Fibroblast of skin of right quadriceps (primary cell): ENCODE measurements at places on chromosomes 3 and 15.

- DNase-seq = peak; percentile 77
Measured at GRCh38 chr3:54960701-54961100, 32.8 kb upstream of the LRTM1 start.

GRCh38 chr15:43776101-43776717, 557 bp downstream of the ELL3 start:
- no peak for DNase-seq

- no peak for DNase-seq
Measured at GRCh38 chr15:69395460-69395859, 18.7 kb upstream of the KIF23 start.

DNA sequence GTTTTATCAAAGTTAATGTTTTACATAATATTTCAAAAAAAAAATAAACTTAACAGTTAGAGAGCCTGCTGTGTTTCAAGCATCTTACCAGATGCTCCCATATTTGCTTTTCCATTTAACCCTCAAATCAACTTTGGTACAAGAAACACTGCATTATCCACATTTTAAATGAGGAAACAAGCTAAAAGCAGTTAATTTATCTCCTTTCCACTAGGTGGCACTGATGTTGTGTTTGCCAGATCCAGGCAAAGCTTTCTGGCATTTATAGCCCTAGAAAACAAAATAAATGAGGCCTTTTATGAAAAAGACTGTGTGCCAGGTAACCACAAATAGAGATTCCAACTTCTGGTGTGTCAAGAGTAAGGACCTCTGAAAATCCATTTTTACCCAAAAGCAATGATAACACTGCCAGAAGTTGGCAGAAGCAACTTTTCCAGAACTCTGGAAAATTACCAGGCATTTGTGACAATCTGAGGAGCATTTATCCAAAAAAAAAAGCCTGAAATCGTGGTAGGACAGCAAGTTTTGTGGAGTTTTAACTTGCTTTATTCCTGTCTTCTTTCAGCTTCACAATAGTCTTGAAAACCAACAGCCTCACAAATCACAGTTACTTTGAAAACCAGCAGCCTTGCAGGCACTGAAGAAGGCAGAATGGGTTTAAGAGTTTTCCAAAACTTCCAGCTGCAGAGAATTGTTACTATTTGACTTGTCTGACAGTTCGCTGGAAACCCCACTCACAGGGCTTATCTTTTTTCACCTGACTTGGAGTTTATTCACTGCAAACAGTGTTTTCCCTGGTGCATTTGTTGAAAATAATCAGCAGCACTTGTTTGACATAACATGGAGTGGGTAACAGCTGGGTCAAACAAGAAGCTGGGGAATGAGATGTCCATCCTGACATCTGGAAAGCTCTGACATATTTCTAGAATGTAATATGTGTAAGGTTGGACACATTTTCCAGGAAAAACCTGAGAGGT, 9.2 kb downstream of the FAM162A start:
- DNase-seq = peak; percentile 47
